ENCODE measurements at places on chromosomes 1 and 21.

DNA sequence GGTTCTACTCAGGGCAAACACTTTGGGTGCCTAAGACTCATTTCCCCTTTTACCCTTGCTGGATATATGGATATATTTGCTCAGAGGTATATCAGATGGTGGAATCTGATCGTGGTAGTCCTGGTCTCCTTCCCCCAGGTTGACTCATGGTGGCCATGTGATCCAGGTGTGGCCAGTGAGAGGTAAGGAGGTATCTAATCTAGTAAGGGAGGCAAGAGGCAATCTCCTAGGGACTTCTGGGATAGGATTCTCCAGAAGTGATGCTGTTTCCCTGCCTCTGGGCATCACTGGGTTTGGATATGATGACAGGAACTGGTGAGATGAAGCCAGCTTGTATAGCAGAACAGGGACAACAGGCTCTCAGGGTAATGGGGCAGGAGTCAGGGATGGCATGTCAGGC, 8.5 kb upstream of the DENND2D start:
- no peak for DNase-seq

GRCh38 chr1:199113265-199113869, 474.5 kb downstream of the PTPRC start:
- peak; percentile 37 for DNase-seq

DNA sequence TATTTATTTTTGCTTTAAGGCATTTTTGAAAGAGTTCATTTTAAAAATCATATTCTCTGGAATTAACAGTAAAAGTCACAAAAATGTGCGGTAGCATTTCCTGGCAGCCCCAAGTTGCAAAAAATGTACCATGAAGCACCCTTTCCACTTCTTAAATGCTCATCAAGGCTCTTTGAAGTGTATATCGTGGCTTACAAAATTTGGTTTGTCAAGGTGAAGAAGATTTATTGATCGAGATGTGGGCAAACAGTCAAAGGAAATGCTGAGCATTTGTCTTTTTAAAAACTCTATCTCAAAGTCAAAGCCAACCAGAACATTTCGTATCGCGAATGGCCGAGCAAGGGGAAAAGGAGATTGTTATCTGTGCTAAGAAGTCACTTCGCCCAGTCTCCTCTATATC, 277.5 kb upstream of the KAZN start:
- DNase-seq, result no peak

- DNase-seq, result peak; percentile 28
Observed at GRCh38 chr1:156860113-156860627, 495 bp upstream of the NTRK1 start.

GRCh38 chr1:95022644-95022926, 50.2 kb downstream of the ALG14 start:
- no peak for DNase-seq

DNA sequence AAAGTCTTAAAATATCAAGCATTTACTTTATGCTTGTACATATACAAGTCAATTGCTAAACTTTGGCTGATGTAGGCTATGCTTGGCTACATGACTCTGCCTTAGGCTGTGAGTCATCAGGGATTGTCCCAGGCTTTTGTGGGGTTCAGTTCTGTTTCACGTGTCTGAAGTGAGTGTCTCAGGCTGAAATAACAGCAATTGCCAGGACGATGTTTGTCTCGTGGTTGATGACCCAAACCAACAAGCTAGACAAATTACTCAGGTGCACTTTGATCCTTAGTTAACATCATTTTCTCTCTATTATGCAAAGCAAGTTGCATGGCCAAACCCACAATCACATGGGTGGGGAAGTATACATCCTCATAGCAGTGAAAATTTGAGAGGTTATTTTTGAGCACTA, 410.1 kb downstream of the BRINP3 start:
- no peak for DNase-seq

DNA sequence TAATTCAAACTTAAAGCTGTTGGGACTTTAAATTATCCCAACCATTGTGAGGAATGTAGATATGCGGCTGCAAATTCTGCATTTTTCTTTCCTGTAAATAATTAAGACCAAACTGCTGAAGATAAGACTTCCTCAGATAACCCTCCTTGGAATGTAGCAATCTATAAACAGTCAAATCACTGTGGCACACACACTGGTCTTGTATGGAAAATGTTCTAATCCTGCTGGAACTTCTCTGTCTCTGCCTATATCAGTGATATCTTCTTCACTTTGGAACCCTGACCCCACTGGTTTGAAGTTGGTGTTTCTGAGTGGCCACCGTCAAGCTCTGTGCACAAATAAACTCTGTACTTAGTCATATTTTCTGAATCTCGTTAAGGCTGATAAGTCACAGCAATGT, 32.9 kb downstream of the HSF2BP start:
- no peak for DNase-seq

DNA sequence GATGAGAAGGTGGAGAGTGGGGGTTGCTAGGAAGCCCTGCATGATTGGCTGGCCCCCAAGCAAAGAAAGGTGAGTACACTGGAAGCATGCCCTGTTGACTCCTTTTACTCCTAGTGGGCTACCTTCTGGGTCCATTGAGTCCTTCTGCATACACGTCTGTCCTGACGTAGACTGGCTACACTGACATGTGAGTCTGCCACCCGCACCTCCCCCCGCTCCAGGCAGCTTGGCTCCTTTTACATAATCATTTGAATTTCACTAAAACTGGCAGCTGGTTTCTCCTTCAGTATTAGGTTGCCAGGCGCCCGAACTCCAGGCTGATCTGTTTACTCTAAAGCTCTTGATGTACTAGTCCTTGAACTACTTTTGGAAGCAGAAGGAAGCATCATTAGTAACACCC, 8.7 kb downstream of the MRPS21 start:
- DNase-seq, result no peak

DNA sequence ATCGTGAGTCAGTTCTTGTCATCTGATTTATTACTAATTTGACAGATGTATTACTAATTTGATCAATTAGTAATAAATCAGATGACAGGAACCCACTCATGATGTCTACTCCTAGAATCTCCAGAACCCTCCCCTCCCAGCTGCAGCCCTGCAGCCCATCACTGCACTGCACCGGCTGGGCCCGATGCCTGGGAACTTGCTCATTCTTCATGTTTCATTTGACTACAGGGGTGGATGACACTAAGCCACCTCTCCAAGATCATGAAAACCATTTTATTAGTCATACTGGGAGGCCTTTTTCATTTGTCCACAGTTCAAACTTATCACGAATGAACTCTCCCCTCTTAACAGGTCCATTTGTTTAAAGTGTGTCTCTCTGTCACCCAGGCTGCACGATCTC, 41.0 kb downstream of the KCNH1 start:
- DNase-seq, result no peak

GRCh38 chr1:208747979-208748378, 503.8 kb upstream of the PLXNA2 start:
- no peak for DNase-seq

GRCh38 chr1:9753121-9753531, 70.6 kb downstream of the CLSTN1 start:
- no peak for DNase-seq

GRCh38 chr21:24014381-24014780, 1592.9 kb downstream of the MRPL39 start:
- DNase-seq, result no peak

GRCh38 chr1:68120136-68120791, 69.8 kb upstream of the DIRAS3 start:
- DNase-seq, result no peak

- DNase-seq, result no peak
Observed at GRCh38 chr1:178959543-178960460, 65.9 kb upstream of the FAM20B start.

DNA sequence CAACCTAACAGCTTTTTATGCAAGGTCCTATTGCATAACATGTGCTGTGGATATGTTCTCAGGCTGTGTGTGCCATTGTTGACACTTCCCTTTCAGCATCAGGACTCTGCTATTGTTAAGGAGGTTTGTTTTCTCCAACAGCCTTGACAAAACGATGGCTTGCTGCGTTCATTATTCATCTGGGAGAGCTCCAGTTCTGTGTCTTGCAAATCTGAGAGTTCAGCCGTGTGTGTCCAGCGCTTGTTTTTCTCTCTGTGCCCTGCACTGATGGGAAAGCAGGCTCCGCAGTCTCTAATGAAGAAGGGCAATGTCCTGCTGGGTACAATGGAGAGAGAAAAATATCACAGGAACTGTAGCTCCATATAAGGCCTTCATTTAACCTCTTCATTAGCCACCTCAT, 63.7 kb downstream of the CLDN17 start:
- no peak for DNase-seq

- DNase-seq, result no peak
Observed at GRCh38 chr1:7561331-7561921, 209.7 kb upstream of the VAMP3 start.

GRCh38 chr1:228315484-228315944, 91.1 kb downstream of the TRIM11 start:
- no peak for DNase-seq

- no peak for DNase-seq
Observed at GRCh38 chr1:53517821-53518352, 58.7 kb downstream of the DMRTB1 start.

DNA sequence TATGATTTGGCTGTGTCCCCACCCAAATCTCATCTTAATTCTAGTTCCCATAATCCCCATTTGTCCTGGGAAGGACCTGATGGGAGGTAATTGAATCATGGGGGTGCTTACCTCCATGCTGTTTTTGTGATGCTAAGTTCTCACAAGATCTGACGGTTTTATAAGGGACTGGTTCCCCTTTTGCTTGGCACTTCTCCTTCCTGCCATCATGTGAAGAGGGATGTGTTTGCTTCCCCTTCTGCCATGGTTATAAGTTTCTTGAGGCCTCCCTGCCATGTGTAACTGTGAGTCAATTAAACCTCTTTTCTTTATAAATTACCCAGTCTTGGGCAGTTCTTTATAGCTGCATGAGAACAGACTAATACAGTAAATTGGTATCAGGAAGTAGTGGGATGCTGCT, 114.1 kb downstream of the ZNF648 start:
- no peak for DNase-seq

- no peak for DNase-seq
Observed at GRCh38 chr1:192256674-192257334, 60.0 kb upstream of the RGS21 start.

DNA sequence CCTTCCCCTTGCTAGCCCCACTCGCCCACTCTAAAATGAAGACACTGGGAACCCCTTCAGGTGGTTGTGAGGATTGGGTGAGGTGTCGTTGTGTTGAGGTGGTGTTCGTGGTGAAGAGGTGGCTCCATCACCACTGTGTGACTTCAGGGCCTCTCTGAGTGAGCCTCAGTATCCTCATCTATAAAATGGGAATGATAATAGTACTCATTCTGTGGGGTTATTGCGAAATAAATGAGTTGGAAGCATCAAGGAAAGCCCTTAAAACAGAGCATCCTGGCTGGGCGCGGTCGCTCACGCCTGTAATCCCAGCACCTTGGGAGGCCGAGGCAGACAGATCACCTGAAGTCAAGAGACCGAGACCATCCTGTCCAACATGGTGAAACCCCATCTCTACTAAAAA, 6.7 kb upstream of the MARCKSL1 start:
- no peak for DNase-seq

DNA sequence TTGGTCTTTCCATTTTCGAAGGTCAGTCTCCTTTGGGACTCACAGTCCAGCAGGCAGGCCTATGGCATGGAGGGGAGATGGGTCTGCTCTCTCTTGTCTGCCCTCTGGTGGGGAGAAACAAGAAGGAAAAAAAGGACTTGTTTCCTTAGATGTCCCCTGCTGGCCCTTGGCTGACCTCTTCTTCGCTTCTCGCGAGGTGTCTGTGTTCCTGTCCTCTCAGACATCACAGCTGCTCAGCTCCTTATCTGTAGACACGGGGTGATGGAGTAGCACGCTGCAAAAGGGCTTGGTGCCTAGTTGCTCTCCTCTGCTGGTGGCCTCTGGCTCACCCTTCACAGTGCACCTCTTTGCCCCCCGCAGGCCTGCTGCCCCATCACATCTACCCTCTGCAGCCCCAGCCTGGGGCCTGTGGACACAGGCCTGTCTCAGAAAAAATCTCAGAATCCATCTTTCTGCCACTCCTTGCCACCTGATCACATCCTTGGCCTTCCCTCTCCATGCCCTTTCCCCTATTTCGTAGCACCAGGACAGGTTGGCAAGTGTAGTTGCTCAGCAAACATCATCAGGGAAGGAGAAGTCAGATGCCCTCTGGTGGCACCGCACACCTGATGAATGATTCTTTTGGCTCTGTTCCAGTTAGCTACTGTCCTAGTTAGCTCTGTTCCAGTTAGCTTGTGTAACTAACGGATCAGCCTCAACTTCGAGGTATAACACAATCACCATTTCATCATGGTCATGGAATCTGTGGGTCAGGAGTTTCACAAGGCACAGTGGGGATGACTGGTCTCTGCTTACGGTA, 18.7 kb upstream of the AK2 start:
- DNase-seq, result no peak

DNA sequence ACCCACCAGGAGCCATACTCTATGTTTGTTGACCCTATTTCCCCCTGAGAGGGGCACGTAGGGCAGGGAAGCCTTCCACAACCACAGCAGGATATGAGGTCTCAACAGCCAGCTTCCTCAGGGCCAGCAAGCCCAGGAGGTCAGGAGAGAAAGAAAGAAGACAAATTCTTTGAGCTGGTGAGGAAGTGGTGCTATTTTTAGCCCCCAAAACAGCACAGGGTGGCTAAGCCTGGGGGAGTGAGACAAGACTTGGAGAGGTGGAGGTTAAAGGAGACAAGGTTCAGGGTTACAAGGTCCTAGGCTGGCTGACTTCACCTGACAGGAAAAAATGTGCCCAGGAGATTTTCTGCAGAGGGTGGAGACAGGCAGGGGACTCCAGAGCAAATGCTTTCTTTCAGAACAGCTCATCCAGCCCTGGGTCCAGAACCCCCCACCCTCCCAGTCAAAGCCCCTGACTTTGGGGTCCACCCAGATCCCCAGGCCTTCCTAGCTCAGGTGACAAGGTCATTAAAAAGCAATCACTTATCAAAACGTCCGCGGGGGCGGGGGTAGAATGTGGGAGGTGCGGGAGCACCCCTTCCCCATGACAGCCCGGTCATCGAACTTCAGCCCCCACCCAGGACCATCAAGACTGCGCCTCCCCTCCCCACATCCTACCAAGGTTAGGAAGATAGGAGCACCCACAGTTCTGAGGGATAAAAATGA, 1.3 kb downstream of the SV2A start:
- DNase-seq, result no peak

GRCh38 chr21:40902299-40902698, 55.3 kb upstream of the DSCAM start:
- no peak for DNase-seq
